ENCODE measurements at places on chromosomes 5 and 9.

DNA sequence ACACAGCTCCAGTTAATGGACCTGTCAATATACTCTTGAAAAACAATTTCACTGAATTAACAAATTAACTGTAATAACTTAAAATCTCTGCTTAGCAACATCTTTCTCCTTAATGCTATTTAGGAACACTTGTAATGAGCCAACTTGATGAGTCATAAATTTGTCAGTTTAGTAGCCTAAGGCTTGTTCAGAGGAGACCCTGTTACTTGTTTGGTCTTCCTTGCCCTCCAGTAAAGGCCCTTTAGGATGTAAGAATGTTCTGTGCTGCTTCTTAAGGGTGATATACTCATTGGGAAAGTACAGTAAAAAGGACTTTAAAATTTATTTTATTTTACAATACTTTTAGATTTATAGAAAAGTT, 11.4 kb upstream of the MATR3 start:
- no peak for DNase-seq

- no peak for DNase-seq
Observed at GRCh38 chr9:74771262-74771585, 116.5 kb downstream of the TRPM6 start.

- DNase-seq: no peak
Observed at GRCh38 chr9:9730174-9730573, 882.6 kb downstream of the PTPRD start.

- no peak for DNase-seq
Observed at GRCh38 chr5:176530393-176530982, 6.7 kb downstream of the RNF44 start.

DNA sequence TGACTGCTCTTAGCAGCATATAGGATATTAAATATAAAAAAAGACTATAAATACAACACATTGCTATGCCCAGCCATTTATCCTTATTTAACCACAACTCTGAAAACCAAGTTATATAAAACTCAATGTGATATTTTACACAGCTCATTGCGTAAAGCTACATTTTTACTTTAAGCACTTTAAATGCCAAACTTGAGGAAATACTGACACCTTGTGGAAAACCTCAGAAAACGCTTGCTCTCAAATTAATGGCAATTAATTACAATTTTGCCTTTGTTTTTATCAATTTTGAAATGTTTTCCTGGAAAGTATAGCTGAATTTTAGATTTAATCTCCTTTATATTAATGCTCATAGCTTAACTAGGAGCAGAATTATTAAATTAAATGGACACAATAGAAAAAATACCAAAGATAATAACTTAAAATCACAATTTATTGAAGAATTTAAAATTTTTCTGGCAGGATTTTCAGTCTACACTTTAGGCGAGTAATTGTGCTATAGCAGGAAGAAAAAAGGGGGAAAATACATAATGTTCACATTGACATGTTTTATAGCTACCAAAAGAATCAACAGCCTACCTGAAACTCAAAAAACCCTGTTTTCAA, 25.2 kb upstream of the PLAC8L1 start:
- DNase-seq: no peak

- DNase-seq: no peak
Observed at GRCh38 chr9:89464300-89464901, 33.5 kb downstream of the SEMA4D start.

GRCh38 chr5:181151146-181151545, 3.8 kb downstream of the OR2V2 start:
- no peak for DNase-seq

DNA sequence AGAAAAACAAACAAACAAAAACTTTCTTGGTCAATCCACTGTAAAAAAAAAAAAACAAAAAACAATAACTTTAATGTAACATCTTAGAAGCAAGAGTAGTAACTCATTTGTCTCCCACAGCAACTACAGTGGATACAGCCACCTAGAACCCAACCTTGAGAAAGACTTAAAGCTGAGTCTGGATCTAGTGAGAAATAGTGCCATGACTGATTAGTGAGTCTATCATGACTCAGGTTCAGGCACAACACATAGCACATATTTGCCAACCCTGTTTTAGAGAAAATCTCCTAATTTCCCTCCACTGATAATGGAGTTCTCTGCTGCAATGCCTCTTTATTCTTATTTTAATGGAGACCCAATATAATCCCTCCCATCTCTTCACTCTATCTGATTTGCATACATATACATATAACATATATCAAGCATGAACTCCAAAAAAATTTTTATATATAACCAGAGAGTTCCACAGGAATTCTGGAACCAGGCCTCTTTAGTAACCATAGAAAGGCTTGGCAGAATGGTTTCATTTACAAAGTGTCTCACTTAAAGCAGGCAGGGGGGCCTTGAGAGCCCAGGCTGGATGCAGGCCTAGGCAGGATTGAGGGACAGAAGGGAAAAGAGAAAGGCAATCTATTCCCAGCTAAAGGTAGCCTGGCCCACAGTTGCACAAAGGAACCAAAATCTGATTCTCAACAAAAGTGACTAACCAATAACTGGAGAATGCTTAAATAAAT, 11.9 kb upstream of the NR4A3 start:
- no peak for DNase-seq

GRCh38 chr9:103116246-103116645, 121.1 kb downstream of the CYLC2 start:
- DNase-seq: no peak

- no peak for DNase-seq
Observed at GRCh38 chr5:32443145-32443540, 1.4 kb downstream of the ZFR start.

DNA sequence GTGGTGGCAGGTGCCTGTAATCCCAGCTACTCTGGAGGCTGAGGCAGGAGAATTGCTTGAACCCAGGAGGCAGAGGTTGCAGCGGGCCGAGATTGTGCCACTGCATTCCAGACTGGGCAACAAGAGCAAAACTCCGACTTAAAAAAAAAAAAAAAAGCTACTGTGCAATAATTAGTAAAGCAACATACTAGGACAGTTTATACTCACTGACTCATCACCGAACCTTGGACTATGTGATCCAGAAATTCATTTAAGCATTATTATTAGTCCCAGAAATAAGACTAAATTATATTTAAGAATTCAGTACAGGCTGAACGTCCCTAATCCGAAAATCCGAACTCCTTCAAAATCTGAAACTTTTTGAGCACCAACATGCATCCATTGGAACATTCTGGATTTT, 37.8 kb downstream of the GOLPH3 start:
- DNase-seq: no peak

DNA sequence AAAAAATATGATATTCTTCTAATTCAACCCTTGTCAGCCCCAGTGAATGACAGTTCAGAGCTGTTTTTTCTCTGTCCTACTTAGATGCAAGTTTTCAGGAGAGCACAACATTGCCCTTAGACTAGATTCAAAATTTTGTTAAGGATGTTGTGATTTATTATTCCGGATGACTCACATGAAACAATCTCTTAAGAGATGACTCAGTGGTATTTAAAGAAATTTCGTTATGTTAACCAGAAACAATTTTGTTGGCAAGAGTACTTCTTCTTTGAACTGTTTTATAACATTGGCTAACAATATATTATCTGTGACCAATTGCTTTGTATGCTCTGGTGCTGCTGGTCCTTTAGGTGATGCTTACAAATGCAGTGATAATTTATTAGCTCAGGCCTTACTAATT, 132.0 kb downstream of the IZUMO3 start:
- DNase-seq: no peak

- DNase-seq: no peak
Observed at GRCh38 chr5:168676501-168676900, 97.3 kb upstream of the PANK3 start.

DNA sequence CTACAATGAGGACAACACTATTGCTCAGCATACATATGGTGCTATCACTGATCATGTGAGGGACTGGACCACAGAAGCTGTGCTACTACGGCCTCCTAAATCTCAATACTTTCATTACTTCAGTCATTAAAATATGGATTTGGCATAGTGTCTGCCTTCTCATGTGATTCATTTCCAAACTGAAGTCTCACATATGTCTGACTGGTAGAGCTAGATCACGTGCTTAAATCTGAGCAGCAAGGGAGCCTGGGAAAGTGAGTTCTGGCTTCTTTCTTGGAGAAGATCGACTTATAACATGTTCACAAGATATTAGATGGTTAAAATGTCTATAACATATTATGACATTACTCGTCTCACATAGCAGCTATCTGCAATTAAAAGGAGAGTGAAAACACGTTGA, 8.3 kb downstream of the KIF4B start:
- DNase-seq: no peak

DNA sequence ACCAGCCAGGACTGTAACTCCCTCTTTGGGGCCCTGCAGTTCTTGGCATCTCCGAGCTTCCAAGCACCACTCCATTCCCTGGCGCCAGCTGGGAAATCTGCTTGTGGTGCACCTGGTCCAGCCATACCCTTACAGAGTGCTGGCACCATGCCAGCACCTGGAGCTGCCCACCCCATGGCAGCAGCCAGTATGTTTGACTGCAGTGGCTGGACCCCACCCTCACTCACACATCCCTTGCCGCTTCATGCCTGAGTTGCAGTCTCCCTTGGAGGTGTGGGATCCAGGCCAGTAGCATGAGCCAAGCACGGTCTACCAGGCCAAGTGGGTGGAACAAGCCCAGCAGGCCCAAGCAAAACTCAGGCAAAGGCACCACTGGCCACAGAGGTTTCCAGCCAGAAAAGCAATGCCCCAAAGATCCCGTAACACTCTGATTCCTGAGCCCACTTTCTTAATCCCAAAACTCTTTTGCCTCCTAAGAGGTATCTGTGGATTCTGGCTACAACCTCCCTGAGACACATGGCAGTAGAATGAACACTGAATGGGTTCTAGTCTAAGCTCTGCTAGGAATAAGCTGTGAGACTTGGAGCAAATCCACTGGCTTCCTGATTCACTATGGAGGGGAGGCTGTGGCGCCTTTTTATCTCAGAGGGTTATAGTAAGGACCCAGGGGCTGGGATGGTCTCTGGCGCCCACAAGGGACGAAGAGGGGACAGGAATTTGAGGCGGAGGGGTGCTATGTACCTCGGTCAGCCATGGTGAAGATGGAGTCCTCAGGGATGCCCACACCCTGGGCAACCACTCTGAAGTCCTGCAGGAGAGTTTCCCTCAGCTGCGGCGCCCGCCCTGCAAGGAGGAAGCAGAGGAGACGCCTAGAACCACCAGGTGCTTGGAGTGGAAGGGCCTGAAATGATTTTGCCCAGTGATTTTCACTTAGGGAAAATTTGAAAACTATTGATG, 5.6 kb downstream of the AMBP start:
- DNase-seq: no peak

- DNase-seq: no peak
Observed at GRCh38 chr5:36366883-36367282, 65.2 kb upstream of the RANBP3L start.

DNA sequence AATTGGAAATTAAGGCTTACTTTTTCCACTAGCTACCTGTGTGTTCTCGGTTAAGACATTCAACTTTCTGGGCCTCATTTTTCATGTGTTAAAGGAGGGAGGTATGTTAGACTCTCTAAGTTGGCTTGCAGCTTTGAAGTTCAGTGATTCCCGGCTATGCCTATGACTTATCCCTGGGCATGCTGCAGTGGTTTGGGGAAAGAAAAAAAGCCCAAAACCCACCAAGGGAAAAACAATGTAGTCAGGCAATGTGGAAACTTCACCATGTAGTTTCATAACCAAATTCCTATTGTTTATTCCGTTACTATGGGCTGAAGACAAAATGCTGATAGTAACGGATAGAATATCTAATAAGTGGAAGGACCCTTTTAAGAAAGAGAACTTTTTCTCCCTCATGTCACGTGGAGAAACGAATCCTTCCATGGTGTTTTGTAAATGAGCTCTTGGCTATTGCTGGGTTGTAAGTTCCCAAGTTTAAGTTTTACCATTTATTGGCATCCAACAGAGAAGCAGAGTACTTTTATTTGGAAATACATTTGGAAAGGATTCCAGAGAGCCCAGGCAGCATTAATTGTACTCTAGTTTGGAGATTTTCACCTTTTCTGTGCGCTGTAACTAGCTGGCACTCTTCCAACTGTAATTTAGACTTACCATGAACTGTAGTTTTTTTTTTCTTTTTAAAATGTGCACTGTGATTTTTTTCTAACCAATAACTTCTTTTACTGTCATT, 84.9 kb upstream of the MPDZ start:
- no peak for DNase-seq

GRCh38 chr9:36426945-36427344, 26.9 kb upstream of the RNF38 start:
- no peak for DNase-seq

GRCh38 chr5:1153428-1153827, 41.6 kb upstream of the SLC12A7 start:
- no peak for DNase-seq

DNA sequence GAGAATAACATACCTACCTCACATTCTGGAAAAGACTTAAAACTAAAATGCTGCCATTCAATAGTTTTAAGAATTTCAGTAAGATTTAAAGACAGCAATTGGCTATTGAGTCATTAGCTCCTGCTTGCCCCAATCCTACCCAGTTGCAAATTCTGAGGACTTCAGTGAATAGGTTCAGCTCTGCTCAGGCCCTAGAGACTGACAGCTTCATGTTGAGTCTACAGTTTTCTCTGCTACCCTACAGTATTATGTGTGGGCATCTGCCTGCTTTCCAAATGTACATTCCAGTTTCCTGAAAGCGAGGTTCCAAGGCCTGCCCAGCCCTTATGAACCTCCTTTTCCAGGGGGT, 61.5 kb downstream of the ARSB start:
- DNase-seq: no peak

DNA sequence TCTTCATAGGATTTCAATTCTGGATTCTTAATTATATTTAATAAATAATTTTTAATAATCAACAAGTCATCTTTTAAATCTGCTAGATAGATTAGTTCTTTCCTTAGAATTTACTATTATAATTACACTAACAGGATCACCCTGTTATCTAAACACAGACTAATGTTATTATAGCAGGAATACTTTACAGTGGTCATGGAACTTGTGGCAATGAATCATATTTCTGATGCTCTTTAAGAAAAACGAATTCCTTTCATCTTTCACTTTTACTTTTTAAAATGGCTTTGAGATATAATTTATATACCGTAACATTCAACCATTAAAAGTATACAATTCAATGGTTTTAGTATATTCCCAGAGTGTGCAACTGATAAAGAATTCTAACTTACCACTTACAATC, 29.7 kb upstream of the CDK5RAP2 start:
- no peak for DNase-seq

- no peak for DNase-seq
Observed at GRCh38 chr5:131846536-131846935, 49.7 kb upstream of the FNIP1 start.

DNA sequence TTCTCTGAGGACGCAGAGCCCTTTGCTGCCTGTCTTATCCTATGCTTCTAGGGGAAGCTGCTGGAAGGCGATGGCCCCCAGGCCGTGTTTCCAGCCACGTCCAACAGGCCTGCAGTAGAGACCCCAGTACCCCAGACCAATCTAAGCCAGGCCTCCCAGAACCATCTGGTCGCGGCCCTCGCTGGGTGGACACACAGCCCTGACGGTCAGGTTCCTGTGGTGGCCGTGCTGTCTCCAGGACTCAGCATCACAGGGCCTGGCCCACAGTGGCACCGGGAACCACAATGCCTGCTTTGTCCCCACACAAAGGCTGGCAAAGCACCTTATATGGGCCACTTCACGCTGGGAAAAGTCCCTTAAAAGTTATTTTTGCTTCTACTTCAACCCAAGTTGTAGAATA, 44.5 kb downstream of the SEMA4D start:
- no peak for DNase-seq
